NCI-H2081 (cell line): ENCODE measurements at places on chromosomes 16 and 17.

GRCh38 chr16:12767897-12768296 lies 35.8 kb downstream of the CPPED1 start:
- no peak for DNase-seq

DNA sequence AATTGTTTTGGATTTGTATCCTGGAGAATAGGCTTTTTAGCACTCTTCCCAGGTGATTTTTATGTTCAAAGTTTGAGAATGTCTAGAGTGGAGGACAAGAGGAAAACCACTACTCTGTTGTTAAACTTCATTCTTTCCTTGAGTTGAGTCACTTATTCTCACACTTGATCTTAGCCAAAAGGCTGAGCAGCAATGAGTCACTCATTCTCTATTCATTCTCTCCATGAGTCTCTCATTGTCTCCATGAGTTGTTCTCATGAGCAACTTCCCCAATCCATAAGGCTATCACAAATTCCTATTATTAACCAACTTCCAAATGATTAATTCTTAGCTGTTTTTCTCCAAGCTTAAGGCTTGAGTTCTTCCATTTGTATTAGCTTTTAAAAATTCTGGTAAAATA lies 1393.3 kb downstream of the CDH8 start:
- no peak for DNase-seq

DNA sequence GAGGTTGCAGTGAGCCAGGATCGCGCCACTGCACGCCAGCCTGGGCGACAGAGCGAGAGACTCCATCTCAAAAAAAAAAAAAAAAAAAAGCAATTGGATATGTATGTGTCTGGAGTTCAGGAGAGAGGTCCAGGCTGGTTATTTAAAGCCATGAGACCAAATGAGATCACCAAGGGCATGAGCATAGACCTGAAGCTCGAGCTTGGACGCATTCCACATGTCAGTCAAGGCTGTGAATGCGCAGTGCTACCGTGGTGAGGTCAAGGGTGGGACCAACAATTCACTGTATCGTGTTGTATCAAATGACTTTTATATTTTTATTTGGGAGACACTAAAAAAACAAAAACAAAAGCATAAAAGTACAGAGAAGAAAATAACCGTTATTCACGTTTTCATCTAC lies 29.1 kb upstream of the SPNS2 start:
- no peak for DNase-seq

GRCh38 chr17:37604556-37604955 lies 4.7 kb downstream of the SYNRG start:
- no peak for DNase-seq

DNA sequence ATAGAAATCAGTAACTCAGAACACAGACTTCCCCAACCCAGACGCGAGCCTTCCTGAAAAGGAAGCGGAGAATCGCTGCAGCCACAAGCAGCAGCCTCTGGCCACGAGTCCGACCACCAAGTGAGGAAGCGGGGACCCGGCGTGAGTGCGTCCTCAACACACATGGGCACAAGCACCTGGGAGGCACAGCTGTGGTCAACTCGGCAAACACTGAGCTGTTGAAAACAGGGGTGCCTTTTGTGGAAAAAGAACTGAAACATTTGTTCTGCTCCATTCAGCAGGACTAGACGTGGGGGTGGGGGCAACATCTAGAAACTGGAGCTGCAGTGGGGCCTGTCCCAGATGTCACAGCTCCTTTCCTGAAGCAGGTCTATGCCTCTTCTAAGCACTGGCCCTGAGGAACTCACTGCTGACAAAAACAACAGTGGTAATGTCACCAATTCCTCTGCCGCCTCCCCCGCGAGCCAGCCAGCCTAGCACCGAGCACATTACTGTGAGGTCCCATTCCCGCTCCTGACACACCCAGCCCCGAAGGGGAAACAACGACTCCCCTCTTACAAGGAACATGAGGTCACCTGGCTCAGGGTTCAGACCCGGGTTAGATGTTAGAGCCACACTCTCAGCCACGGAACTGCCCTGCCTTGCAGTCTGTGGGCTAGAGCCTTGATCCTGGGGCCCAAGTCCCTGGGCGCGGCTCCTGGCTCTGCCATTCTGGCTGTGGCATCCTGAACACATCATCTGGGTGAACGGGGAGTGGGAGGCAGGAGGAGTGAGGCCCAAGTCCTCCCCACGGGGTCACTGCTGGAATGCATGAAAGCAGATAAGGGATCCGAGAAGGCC lies 29.0 kb downstream of the KDM8 start:
- no peak for DNase-seq

DNA sequence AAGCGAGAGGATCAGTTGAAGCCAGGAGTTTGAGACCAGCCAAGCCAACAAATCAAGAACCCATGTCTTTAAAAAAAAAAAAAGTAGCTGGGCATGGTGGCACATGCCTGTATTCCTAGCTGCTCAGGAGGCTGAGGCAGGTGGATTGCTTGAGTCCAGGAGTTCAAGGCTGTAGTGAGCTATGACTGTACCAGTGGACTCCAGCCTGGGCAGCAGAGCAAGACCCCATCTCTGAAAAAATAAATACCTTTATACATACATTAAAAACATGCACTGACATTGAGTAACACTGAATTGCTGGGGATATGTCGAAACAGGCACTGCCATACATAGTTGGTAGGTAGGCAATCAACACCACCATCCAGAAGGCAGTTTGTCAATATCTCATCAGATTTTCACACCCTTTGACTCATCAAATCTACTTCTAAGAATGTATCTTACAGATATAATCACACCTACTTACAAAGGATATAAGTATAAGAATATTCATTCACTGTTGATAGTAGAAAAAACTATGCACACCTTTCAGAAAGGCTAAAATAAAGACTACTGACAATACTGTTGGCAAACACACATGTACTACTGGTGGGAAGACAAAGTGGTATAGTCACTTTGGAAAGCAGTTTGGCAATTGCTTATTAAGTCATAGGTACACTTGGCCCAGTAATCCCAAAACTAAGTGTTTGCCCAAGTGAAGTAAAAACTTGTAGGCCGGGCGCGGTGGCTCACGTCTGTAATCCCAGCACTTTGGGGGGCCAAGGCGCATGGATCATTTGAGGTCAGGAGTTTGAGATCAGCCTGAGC lies 6.4 kb upstream of the CEP20 start:
- no peak for DNase-seq

DNA sequence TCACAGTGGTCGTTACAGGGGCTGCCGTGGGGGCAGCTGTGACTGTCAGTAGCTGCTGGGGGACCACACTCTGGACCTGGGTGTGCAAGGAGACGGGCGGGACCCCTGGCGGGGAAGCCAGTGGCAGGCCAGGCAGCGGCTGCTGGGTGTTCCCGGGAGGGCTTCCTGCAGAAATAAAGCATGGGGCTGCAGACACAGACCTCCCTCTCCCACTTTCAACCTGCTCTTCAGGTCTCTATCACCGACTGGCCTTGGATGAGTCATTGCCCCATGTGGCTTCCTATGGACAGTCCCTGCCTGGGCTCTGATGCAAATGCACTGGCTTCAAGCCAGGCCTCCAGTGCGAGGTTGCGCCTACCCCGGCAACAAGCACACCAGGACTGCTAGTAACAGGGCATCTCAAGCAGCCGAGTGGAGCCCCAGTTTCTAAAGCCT lies 17.2 kb downstream of the SREBF1 start:
- DNase-seq, result no peak

DNA sequence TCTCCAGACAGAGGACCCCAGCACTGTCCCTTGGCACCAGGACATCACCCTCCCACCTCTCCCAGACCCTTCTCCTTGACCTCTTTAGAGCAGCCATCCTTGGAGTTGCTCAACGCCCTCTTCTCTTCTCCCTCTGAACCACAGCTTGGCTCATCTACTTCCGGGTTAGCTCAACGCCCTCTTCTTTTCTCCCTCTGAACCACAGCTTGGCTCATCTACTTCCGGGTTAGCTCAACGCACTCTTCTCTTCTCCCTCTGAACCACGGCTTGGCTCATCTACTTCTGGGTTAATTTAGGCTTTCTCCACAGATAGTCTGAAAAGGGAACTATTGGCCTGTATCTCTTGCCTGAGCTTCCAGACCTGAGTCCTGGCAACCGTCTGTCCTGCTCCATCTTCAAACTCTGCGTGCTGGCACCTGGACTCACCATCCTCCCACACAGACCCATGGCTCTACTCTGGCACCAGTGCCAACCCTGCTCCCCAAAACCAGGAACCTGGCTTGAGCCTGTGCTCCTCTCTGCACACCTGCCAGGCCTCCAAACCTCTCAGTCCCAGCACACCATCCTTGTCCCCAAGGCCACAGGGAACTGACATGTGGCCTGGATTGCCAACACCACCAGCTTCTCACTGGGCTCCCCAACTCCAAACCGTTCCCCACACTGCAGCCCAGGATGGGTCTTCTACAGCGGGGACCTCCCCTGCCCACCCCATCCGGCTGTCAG lies 25.3 kb upstream of the FAAP100 start:
- no peak for DNase-seq

- peak; percentile 88 for DNase-seq
These were observed at the start of gene NCOR1 for GRCh38 chr17:16215273-16215964. Gene NCOR1 (minus strand): TSS chr17:16215534. CDS start chr17:16194569, 20,965 bp downstream.

DNA sequence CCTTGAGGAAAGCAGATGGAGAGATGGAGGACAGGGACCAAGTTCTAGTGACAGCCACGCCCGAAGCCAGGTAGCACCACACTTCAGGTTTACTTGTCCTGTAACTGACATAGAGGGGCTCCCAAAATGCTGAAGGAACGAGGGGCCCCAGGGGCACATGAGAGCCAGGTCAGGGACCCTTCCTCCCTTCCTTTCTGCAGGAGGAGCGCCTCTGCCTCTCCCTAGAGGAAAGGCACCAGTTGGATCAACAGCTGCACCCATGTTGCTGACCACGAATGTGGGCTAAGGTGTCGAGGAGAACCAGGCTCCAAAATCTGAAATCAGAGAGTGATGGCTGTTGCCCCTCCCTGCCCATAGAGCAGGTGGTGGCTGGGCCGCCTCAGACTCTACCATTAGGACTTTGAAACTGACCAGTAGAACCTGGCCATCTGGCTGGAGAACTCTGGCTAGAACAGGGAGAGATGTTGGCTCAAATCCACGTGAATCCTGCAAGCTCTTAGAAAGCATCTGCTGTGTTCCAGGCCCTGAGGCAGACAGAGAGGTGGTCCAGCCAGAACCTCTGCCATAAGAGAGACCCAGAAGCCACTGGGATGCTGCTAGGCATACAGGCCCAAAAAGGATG lies 218.8 kb downstream of the KATNIP start:
- DNase-seq, result no peak

DNA sequence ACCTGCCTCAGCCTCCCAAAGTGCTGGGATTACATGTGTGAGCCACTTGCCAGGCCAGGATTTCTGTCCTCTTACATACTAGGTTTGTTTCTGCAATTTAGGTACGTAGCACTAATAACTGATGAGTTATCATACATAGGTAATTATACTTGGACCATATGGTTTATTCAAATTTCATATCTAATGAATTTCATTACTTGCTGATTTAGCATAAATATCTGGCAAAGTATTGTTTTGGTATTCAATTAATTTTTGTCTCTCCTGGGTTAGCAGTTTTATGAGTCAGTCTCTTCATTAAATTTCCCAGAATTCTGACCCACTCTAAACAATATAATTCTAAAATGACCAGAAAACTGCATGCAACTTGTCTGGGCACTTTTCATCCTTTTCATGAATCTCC lies 2146.5 kb downstream of the TP53TG3F start:
- no peak for DNase-seq

DNA sequence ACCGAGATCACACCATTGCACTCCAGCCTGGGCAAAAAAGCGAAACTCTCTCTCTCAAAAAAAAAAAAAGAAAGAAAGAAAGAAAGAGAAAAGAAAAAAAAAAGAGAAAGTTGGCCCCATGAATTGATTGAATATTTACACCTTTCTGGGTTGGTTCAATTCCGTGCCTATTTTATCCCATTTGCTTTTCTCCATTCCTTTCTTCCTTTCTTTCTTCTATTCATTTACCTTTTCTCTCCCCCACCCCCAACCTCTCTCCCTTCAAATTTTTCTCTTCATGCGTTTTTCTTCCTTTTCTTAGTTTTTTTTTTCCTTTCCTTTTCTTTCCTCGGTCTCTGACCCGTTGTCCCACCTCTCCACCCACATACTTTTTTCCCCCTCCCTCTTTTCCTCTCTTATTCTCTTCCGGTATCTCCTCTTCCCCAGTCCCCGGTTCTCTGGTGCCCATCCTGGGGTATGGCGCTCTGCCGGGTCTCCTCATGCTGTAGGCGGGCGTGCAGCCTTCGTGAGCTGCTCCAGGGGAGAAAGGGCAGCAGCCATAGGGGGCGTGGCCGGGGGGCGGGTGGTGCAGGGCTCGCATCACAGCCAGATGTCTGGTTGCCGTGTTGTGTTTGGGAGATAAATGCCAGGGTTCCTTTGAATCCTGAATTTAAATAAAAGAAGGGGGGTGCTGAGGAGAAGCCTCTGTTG lies 5.3 kb upstream of the COL1A1 start:
- DNase-seq, result peak; percentile 4

GRCh38 chr17:50207315-50207714 lies 5.9 kb upstream of the COL1A1 start:
- DNase-seq, result no peak

GRCh38 chr17:46791531-46791930 lies 27.0 kb downstream of the WNT3 start:
- DNase-seq, result no peak

- DNase-seq, result no peak
These were observed 818 bp downstream of the DPH1 start for GRCh38 chr17:2030779-2031163.

DNA sequence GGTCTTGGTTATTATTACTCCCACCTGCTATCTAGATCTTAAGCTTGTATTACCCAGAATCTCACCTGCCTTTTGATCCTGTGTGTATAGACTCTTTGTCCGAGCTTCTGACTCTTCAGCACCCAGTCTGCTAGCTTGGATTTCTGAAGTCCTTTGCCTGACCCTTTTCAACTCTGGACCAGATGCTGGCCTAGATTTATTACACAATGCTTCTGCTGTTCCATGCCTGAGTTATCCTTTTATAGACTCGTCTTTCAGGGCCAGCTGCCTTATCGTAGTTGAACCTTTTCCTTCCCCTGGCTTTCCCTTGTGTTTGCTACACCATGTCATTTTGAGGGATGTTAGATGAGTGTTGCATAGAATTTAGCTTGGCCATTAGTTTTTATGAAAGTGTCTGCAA lies 32.6 kb downstream of the RHOT1 start:
- no peak for DNase-seq

DNA sequence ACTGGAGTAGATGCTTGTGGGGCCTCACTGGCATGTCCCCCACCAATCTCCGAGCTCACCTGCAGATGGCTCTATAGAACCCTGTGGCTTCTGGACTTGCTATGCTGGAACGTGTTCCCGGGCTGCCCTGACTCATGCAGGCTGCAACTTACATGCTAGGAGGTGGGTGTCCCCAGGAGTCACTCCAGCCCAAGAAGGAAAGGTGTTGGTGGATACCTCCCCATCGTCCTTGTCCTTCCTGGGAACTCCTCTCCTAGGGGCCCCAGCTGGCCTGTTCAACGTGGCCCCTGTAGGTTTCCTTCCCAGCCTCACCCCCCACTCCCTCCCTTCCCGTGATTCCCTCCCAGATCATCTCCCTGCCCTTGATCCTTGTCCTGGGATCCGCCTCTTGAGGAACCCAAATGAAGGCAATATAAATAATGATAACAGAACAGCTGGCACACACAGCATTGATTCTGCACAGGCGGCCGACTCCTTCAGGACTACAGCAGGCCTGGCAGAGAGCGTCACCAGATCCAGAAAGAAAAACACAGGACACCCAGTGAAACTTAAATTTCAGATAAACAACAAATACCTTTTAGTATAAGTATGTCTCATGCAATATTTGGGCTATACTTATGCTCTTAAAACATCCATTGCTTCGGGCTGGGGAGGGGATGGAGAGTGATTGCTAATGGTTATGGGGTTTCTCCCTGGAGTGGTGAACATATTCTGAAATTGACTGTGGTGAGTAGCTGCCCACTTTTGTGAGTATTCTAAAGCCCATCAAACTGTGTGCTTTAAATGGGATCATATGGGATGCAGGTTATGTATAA lies 221.1 kb upstream of the GSE1 start:
- DNase-seq, result no peak
